ENCODE measurements at places on chromosomes 7 and 10.

DNA sequence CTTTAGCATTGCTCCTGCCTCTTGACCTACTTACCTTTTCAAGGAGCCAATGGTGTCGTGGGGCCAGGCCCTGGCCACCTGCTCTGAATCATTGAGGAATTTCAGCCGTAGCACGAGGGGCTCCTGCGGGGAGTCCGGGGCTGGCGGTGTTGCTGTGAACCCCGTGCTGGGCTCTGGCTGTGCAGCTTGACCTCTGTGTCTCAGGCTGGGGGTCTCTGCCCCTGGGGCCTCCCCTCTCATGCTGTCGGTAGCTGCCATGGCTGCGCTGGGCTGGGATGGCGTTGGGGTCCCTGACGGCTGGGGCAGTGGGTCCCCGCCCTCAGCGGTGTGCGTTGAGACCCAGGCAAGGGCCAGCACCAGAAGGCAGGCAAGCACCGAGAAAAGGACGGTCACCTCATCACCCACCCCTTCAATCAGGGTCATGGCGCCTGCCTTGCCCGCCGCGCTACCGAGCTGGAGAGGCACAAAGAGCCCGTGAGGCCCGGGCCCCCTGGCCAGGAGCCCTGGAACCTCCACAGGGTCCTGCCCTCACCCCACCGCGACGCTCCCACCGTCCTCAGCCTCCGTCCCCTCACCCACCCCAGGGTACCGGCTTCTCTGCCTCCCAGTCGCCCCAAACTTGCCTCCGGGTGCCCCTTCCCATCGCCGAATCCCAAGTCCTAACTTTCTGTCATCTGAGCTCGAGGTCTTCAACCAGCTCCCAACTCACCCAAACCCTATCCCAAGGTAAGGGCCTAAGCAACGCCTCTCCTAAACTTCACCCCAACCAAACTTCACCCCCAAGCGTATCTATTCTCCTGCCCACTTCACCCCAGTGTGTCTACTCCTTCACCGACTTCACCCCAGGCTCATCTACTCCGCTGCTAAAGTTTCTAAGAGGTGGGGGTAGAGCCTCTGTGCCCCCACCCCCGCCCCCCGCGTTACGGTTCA, 887 bp downstream of the TMUB1 start:
- DNase-seq: no peak

DNA sequence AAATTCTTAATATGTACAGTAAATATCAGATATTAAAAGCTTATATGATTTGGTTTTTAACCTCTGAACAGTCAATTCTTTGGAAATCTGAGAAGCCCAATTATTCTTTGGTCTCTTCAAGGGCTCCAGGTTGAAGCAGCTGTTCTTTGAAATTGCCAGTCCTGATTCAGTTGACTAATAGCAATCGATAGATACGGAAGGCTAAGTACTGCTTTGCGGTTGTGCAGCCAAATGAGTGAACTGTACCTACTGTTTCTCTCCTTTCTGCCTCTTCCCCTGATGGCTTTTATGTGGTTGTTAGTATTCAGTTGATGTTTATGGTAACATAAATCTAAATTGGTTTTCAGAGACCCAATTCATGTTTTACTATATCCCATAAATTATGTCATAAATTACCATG, 103.1 kb upstream of the RPA3 start:
- no peak for DNase-seq

DNA sequence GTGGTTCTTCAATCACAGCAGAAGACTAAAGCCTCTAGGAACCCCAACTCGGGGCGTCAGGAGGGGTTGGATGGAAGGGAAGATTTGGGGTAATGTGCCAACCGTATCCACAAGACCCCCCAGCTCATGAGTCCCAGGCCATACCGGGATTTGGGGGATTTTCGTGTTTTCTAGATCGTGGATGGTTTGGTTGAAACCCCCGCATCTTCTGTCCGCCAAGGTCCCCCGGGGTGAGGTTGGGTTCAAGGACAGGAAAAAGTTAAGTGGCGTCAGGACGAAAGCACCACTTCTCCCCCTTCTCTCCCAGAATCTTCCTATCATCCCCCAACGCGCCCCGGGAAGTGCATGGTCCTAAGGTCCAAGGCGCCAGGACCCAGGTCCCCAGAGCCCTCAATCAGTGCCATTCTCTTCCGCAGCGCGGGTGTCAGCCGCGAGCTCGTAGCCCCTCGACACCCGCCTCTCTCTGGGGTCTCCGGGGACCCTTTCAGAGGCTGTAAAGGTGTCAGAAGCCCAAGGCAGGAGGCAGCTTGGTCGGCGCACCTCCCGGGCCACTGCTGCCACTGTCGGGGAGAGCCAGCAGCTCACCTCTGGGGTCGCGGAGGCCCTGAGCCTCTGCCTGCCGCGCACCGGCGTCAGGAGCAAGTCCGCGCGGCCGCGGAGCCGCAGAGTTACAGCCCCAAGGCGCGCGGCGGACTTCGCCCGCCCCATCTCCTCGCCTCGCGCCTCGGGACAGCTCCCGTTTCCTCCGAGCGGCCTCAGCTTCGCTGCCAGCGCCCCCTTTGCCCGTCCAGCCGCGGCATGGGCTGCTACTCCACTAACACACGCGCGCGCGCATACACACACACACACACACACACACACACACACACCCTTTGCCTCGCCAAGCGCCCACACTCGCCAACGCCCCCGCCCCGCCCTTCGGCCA, 1.5 kb downstream of the MKX start:
- DNase-seq: no peak

DNA sequence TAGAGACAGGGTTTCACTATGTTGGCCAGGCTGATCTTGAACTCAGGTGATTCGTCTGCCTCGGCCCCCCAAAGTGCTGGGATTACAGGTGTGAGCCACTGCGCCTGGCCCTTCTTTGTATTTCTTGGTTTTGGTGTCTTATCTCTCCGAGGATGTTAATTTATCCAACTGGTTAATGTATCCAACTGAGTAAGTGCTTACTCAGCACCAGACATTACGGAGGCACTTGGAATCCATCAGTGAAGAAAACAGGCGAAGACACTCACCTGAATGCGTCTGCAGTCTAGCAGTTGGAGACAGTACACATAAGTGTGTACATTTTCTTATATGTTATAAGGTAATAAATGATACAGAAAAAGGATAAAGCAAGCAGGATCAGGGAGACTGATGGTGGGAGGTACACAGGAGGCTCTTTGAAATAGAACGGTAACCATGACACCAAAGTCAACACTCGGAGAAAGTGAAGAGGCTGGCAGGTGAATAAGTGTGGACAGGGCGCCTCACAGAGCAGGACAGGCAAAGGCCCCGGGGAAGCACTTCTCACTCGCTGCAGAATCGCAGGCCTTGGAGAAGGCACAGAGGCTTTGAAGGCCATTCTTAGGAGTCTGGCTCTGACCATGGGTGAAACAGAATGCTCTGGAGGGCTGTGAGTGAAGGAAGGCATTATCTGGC, 73.1 kb downstream of the LANCL2 start:
- DNase-seq: no peak

GRCh38 chr7:151566897-151567320, 47.2 kb upstream of the RHEB start:
- no peak for DNase-seq

GRCh38 chr10:48364659-48365405, 58.4 kb downstream of the MAPK8 start:
- DNase-seq: no peak

GRCh38 chr10:47381427-47382379, 2.4 kb downstream of the ZNF488 start:
- DNase-seq: no peak

DNA sequence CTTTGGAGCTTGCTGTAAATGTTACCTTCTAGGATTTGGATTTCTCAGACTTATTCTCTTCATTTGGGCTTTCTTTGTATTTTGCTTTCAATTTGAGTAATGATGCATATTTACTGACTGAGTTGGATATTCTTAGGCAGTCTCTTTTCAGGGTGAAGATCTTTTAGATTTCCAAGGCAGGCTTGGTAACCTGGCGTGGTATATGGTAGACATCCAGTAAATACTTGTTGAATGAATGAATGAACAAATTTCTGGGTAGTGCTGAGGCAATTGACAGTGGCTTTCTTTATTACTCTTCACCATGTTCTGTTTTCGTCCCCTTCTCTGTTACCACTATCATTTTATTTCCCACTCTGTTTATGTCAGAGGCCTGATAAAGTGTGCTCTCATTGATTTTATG, 27.1 kb downstream of the BBS9 start:
- DNase-seq: no peak

DNA sequence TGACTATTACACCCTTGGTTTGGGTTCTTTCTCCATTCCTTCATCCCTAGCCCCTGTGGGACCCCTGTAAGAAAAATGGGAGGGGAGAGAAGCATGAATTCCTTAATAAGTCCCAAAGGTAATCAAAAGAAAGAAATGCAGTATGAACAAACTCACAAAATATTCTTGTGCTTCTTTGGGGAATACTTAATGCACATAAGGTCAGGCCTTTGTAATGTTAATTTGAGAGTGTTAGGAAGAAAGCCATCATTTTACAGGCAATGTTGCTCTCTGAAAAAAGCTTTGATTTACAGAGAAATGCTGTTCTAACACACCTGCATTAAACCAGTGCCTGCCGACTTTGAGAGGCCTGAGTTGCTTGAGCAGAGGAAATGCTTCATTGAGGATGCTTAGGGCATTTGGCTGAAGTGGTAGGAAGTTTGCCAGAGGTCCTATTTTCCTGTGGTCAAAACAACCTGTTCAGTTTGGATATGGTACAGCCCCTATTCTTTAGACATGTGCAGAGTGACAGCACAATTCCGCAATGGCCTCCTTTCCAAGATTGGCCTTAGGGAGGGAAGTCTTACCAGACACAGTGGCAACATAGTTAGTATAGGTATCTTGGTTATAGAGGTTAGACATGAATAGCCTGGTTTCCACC, 643.4 kb downstream of the AUTS2 start:
- no peak for DNase-seq

DNA sequence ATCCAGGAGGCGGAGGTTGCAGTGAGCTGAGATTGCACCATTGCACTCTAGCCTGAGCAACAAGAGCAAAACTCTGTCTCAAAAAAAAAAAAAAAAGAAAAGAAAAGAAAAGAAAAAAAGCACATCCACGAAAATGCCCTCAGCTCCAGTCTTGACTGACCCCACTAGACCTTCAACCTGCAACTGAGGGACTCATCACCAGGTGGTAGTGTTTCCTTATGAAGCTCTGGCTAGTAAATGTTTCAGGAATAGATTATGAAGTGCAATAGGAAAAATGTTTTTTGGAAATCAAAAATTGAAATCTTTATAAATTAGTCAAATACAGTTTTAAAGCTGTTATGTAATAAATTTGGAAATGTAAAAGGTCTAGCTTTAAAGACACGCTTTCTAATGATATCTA, 22.4 kb downstream of the TLL2 start:
- DNase-seq: no peak

DNA sequence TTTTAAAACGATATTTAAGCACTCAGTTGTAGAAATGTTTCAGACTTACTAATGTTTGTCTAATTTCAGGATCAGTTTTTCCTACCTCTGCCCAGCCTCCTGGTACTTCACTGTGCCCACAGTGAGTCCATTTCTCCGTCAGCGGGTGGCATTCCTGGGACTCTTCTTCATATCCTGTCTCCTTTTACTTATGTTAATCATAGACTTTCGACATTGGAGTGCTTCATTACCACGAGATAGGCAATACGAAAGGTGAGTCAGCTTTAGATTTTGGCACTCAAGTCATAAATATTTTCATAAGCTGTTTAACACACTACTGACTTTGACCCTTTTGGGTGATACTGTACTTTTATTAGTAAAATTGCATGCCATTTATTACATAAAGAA, 2.1 kb downstream of the ENTPD7 start:
- DNase-seq: no peak

DNA sequence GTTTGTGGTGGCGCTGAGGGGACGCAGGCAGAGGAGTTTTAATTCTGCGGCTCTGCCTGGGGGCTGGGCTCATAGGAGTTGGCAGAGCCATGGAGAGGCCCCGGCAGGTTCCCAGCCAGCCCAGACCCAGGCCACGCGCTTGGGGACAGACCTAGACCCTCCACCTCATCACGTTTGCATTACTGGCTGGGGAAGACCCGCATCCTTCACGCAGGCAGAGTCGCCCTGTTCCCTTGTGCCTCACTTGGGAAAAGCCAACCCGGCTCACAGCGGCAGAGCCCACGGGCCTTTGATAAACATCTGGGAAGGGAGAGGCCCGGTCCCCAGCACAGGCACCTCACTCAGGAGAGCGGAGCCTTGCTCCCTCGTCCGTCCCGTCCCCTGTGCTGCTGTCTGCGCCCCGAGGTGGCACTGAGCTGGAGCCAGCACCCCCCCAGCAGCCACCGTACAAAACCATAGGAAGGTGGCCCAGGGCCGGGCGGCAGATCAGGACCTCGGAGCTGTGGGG, 112.8 kb downstream of the CYTH3 start:
- DNase-seq: no peak

GRCh38 chr10:125060826-125061556, 99.4 kb downstream of the CTBP2 start:
- no peak for DNase-seq

DNA sequence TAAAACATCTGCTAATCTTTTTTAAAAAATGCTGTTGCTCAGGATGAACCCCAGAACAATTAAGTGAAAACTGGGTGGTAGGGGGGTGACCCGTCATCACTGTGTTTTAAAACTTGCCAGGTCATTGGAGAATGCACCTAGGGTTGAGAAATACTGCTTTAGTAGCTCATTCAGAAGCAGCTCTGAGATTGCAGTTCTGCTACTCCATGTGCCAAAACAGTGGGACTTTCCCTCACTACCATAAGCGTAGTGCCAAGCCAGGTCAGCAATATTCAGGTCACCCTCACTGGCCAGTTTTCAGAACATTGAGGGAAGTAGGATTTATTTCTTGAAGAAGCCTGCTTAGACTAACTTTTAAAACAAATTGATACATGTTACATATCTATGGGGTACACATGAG, 5.2 kb downstream of the STEAP2 start:
- DNase-seq: no peak

- DNase-seq: no peak
Measured at GRCh38 chr10:45241865-45242520, 73.4 kb downstream of the OR13A1 start.

GRCh38 chr7:92835261-92835850, 1.0 kb downstream of the CDK6 start:
- no peak for DNase-seq

- DNase-seq: no peak
Measured at GRCh38 chr7:137454246-137454724, 110.8 kb upstream of the PTN start.

GRCh38 chr10:71396084-71396710, 523 bp upstream of the CDH23 start:
- DNase-seq: no peak

DNA sequence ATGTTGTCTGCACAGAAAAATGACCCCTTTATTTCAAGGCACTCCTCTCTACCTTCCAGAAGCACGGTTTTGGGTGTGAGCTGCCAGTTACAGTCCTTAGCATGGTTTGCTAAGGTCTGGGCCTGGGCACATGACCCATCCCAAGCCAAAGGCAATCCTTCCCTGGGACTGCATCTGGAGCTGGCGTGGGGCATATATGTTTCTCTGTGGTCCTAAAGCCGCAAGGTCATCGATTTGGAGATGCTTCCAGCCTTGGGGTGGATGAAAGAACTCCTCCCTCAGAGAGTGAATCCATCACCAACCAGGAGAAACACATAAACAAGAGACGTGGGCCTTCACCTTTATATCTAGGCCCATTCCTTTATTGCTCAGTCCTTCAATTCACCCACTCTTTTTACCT, 50.1 kb upstream of the IGFBP3 start:
- no peak for DNase-seq

All from activated CD4-positive, CD25-positive, alpha-beta regulatory T cell (primary cell).